ENCODE measurements at places on chromosomes 3 and 15.

GRCh38 chr3:183212096-183212495, 41.0 kb upstream of the B3GNT5 start:
- no peak for DNase-seq

DNA sequence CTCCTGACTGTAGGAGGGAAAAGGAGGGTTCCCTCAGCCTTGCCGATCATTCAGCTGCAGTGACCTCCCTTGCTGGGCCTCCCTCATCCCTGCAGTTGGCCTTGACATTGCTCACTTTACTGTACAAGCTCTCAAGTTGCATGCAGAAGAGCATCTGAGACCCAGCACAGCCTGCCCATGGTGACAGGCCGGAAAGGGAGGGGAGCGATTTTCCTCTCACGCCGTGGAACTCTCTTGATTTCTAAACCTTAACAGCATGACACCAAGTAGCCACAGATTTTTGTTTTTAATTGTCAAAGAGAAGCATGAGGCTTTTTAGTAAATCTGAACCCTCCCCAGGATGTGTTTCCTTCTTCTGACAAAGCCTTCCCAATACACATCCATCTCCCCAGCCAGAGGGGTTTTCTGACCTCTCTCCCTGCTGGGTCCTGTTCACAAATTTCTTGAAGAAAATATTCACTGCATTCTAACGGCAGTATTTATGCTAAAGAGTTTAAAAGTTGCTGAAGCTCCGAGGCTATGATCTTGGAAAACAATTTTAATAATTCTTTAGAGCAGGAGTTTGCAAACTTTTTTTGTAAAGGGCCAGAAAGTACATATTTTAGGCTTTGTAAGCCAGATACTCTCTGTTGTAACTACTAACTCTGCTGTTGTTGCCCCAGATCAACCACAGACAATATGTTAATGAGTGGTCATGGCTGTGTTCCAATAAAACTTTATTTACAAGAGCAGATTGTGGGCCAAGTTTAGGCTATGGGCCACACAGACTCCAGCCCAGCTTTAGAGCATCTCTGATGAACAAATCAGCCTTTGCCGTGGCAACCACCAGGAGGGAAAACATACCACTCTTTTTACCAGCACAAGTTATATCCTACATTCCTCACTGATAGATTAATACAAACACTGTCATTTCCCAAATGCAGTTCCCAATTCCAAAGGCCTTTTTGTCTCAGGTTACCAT, 34.8 kb downstream of the LMCD1 start:
- no peak for DNase-seq

GRCh38 chr3:27677565-27677964, 44.6 kb downstream of the EOMES start:
- no peak for DNase-seq

DNA sequence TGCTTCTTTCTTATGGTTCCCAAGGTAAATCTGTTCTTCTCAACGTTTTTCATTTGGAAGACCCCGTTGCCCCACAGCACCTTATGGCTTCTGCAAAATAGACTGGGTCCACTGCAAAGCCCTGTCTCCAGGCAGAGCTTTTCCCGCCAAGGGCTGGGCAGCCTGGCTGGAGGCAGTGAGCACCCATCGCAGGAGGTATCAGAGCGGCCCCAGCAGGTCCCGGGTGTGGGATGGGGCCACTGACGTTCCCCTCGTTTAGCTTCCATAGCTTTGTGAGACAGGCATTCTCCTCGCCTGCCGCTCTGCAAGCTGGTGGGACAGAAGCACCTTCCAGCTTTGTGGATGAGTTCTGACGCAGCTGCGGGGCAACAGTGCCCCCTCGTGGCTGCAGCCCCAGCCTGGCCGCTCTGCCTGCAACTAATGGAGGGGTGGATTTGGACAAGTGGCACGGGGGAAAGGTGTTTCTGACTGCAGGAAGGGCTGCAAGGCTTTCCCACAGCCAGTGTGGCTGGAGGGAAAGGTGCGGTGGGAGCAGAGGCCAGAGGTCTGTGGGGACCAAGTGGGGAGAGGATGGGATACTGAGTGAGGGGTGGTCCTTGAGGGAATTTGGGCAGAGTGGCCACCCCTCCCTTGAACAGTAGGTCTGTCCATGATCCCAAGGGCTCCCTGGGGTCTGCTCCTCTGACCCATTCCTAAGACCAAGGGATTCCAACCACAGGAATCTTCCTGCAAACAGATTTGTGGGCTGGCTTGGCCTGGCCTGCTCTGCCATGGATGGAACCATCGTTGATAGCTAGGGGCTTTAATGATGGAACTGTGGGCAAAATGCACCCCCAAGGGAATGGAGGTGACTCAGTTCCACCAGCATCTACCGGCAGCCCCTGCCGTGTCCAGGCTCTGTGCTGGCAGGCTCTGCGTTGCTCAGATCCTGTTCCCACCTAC, 99.4 kb downstream of the FBLN2 start:
- DNase-seq: peak; percentile 93

GRCh38 chr3:46624975-46625490, 12.7 kb downstream of the FAM240A start:
- DNase-seq: no peak

- DNase-seq: no peak
Observed at GRCh38 chr15:57947781-57948180, 117.7 kb downstream of the ALDH1A2 start.

GRCh38 chr3:125281381-125281780, 68.8 kb upstream of the SLC12A8 start:
- no peak for DNase-seq

Data from D341Med (cell line).